ENCODE measurements at places on chromosomes 5 and 9.

- DNase-seq, result no peak
These were observed 2.0 kb downstream of the CYFIP2 start for GRCh38 chr5:157267761-157268480.

DNA sequence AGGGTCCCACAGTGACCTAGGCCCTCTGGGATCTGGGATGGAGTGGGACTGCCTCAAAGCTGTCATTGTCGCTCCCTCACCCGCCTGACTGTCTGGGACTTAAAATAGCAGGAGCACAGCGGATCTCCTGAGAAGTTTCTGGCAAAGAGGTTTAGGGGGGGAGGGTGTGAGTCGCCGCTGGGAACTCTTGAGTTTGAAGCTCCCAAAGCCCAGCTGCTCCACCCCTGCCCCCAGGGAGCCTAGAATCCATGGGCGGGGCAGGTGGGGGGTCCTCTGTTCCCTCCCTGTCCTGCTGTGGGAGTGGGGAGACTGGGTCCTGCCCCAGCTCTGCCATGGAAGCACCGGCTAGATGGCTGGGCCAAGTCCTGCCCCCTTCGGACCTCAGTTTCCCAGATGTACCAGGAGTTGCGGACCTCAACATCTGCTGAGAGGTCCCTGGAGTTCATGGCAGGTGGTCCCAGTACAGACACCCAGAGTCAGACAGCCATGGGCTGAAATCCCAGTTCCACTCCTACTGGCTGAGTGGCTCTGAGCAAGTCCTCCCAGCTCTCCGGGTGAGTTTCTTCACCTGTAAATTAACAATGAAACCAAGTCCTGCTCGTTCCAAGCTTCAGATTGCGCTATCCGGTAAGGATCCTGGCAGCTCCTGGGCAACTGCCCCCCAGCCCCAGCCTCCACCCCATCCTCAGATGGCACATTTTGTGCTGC is 985 bp upstream of the WDR38 start:
- DNase-seq, result no peak

DNA sequence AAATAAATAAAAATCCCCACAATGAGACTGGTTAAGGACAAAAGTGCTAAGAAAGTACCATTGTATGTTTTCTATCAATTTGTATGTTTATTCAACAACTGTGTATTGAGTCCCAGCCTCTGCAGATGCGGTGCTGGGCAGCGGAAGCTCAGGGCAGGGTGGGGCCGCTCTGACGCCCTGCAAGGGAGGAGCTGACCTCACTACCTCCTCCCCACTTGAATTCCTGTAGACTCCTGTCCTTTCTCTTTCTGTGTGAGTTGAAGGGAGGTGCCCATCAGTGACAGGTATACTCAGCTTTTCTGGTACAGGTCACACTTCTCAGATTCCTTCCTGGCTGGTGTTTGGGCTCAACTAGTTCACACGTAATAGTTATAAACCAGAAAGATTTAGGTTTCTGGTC is 27.0 kb downstream of the ANGPTL2 start:
- DNase-seq, result no peak

DNA sequence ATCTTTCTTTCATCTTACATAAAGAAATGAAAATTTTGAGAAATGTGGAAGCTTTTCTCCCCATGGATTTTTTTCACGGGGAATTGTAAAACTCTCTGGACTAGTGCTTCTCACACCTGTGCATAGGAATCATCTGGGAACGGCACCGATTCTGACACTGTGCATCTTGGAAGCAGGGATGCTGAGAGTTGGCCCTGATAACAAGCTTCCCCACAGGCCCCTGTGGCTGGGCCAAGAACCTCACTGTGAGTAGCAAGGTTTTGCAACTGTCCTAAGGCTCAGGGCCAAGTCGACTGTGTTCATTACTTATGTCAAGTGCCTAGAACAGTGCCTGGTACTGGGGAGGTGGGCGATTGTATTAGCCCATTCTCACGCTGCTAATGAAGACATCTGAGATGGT is 107.9 kb upstream of the ICE1 start:
- no peak for DNase-seq

DNA sequence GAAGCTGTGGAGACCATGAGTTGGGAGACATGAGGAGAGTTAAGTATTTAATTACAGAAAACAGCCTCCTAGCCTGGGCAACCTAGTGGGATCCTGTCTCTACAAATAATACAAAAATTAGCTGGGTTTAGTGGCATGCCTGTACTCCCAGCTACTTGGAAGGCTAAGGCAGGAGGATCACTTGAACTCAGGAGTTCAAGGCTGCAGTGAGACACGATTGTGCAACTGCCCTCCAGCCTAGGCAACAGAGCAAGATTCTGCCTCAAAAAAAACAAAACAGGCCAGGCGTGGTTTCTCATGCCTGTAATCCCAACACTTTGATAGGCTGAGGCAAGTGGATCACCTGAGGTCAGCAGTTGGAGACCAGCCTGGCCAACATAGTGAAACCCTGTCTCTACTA is 52.6 kb downstream of the AQP7 start:
- DNase-seq, result no peak

GRCh38 chr9:82554381-82554780 is 508.6 kb downstream of the RASEF start:
- no peak for DNase-seq

GRCh38 chr5:123066016-123066415 is 23.0 kb upstream of the PRDM6 start:
- no peak for DNase-seq

DNA sequence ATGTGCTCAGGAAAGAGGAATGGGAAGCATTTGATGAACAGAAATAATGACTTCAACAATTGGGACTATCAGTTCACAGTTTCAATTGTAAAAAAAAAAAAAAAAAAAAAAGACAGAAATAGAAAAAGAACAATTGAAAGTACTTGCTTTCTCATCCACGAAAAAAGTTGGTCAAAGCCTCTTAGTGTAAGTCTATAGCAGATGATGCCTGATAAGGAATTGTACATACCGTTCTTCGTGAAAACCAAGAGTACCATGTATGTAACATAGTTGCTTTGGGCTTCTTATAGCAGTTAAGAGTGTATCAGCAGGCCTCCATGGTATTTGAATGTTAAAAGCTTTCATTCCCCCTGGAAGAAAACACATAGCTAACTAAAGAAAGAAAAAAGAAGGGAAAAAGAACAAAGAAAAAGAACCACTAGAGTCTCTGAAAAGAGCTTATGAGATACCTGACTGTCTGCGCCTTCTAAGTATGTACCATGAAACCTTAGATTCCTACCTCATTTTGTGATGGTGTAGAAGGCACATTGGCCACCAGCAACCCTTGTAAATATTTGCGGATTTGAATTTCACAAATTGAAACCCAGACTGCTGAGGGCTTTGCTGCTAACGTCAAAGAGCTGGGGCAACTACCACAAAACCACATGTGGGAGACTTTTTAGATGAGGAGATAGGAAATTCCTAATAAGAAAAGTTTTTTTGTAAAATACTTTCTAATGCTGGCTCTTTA is 75.2 kb downstream of the TMC1 start:
- no peak for DNase-seq

DNA sequence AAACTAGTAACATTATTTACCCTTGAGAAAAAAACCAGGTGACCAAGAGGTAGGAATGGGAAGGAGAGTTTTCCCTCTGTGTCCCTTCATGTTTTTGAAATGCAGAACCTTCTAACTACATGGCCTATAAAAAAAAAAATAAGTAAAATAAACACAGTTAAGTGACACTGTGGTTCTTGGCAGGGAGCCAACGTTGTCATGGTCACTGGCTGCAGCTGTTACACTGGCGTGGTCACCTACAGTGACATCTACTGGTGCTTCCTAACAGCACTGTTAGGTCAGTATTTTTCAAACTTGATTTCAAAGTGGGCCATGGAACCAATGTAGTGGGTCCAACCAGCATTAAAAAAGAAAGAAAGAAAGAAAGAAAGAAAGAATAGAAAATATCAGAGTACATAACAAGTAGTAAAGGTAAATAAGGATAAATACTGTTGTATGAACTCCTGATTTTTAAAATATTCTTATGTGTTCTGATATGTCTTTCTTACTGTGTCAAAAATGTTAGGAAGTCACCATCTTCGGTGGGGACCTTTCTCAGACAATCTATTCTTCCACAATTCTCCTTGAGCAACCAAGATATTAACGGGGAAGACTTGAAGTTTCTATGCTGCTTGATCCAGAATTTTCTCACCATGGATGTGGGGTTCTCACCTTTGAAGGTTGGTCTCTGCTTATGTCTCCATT is 59.1 kb upstream of the PJA2 start:
- DNase-seq, result no peak

- no peak for DNase-seq
These were observed 12.9 kb downstream of the TLE4 start for GRCh38 chr9:79584655-79584982.

DNA sequence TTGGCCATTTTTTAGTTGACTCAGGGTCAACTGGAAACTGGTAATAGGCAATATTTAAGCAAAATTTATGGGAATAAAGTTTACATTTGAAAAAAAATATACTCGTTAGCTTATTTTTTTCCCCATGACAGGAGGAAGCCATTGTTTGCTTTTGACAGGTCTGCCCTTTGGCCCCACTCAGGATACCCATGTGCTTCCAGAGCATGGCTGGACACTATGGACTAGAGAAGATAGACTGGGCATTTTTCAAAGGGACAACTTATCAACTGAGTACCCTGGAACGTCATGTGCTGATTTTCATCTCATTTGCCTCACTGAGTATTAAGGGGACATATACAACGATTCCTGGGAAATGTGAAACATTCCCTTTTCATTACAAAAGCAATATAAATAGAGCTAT is 83.1 kb upstream of the SMIM32 start:
- no peak for DNase-seq

DNA sequence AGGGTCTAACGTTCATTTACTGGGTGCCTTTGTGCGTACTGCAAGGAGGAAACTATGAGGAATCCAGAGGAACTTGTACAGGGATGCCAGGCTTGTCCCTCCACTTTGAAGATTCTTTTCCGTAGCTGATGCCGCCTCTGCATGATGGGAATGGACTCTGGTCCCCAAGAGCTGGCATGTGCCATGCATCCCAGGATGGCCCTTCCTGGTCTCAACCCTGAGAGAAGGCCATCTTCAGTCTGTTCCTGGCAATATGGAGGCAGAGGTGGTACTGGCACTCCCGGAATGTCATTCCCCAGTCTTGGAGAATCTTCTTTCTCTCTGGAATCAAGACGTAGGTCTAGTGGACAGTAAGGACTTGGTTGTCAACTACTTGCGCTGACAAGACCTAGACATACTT is 61.5 kb downstream of the BASP1 start:
- DNase-seq, result no peak

GRCh38 chr9:136171009-136171800 is 33.7 kb downstream of the LHX3 start:
- no peak for DNase-seq

GRCh38 chr5:53944981-53945380 is 365.4 kb downstream of the ARL15 start:
- no peak for DNase-seq

- DNase-seq, result no peak
These were observed 5.0 kb upstream of the MED10 start for GRCh38 chr5:6383376-6383775.

GRCh38 chr5:4929092-4929655 is 211.0 kb upstream of the ADAMTS16 start:
- DNase-seq, result no peak

GRCh38 chr5:72661405-72661804 is 154.2 kb upstream of the ZNF366 start:
- no peak for DNase-seq

DNA sequence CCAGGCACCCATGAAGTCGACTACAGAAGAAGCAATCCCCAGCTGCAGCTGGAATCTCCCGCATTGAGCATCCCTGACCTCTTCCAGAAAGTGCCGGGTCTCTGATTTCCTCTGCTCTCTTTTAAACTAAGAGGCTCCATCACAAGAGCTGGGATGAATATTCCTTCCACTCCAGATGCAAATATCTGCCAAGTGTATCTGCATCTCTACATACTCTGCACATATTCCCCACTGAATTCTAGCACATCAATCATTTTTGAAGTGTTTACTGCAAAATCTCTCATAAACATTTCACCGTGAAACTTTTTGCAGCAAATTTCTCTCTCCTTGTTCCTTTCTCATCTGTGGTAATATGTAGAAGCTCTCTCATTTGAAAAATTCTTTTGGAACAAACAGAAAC is 161.5 kb downstream of the GABRB2 start:
- no peak for DNase-seq

GRCh38 chr5:66777868-66778267 is 181.7 kb downstream of the MAST4 start:
- no peak for DNase-seq

DNA sequence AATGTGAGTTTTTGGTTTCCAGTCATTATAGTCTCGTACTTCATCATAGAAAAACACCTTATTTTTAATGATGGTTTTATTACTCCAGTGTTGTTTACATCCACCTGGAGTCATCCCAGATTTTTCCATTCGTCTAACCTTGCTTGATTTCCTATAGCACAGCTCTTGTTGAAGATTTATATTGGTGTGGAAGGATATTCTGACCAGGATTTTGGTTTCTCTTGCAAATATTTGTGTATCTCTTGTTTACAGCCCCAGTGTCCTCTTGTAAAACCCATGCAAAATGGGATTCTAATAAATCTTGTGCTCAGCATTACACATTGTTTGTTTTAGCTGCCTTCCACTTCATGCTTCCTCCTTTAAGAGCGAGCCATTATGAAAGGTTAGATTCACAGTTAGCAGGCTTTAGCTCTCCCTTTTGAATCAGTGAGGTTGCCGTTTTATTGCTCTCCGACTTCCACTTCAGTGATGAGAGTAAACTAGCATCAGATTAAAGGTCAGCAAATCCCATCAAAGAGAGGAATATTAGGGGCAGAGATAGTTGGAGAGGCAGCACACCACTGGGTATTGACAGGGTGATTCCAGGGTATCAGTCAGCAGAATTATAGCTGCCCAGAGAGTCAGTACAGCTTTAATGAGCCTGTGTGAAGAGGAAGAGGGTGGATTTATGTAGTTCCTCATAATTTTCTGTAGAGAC is 157.1 kb downstream of the PBX3 start:
- DNase-seq, result no peak

GRCh38 chr9:92954049-92954861 is 6.9 kb downstream of the FGD3 start:
- DNase-seq, result no peak
